ENCODE measurements at places on chromosomes 6 and 20.
A peak's percentile ranks its signal among the peaks of the same experiment; 100 is the strongest.

GRCh38 chr6:130054725-130055124 is 36.3 kb downstream of the L3MBTL3 start:
- DNase-seq, result no peak

DNA sequence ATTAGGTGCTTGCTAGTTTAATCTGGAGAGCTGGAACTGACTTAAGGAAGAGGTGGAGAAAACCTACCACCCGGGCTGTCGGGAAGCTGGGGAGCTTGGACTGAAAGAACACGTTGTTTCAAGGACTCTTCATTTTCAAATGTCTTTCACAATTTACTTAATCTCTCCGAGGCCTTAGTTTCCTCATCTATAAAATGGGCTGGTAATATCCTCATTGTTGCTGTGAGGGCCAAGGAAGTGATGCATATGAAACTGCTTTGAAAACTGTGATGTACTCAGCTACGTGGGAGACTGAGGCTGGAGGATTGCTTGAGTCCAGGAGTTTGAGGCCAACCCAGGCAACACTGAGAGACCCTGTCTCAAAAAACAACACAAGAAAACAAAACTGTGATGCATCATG is 36.7 kb upstream of the NKX2-2 start:
- DNase-seq, result no peak

DNA sequence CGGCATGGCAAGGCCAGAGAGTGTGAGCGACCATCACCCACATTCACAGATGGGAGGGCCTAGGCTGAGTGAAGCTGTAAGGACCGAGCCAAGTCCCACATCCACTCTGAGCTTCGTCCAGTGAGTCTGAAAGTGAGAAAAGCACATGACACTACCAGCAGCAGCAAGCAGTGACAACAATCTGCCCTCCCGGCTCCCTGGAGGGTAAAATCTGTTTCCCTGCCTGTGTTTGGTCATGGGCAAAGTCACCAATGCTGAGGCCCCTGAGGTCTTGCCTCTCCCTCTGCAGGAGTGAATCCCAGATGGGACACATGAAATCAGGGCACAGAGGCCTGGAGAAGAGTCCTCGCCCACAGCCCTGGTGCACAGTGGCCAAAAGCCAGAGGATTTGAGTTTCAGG is 6.4 kb upstream of the CST7 start:
- no peak for DNase-seq

DNA sequence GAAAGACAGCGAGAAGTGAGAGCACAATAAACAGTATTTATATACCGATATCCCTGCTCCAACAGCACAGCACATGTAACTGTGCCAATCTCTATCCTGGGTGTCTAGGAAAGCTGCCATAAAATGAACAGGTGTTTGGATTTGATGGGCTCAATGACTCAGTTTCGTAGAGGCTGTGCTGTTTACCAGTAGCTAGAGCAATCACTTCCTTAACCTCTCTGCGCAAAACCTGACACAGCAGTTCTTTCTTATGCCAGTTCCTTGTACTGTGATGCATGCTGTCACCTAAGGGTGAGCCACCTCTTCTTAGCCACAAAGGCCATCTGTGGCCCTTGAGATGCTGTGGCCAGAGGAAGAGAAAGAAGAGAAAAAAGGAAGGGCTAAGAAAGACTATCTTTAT is 59.3 kb downstream of the SHPRH start:
- no peak for DNase-seq

DNA sequence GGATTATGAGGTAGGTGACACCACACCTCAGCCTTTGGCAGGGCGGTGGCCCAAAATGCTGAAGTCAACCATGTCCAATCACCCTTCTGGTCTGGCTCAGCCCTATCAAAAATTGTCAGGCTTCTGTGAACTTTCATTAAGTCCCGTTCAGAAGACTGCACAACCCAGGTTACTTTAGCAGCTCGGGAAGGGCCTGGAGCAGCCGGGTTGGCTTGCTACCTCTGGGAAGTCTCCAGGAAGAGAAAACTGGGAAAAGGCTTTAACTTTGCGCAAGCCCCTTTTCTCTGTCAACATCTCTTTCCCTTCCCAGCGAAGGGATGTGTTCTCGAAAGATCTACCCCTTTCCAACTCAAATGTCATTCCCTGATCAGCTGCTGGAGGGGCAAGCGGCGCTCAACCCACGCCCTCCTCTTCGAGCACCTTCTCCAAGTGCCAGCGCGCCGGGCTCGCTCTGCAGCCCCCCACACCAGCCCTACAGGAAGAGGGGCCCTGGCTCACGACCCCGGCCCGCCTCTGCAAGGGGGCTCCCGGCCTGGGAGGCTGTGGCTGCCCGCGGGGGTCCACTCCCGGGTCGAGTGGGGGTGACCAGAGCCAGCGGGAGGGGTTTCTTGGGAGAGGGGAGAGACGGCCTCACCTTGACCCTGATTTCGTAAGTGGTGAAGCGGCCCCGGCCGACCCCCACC is 573 bp downstream of the SNX3 start:
- DNase-seq, result peak; percentile 48

DNA sequence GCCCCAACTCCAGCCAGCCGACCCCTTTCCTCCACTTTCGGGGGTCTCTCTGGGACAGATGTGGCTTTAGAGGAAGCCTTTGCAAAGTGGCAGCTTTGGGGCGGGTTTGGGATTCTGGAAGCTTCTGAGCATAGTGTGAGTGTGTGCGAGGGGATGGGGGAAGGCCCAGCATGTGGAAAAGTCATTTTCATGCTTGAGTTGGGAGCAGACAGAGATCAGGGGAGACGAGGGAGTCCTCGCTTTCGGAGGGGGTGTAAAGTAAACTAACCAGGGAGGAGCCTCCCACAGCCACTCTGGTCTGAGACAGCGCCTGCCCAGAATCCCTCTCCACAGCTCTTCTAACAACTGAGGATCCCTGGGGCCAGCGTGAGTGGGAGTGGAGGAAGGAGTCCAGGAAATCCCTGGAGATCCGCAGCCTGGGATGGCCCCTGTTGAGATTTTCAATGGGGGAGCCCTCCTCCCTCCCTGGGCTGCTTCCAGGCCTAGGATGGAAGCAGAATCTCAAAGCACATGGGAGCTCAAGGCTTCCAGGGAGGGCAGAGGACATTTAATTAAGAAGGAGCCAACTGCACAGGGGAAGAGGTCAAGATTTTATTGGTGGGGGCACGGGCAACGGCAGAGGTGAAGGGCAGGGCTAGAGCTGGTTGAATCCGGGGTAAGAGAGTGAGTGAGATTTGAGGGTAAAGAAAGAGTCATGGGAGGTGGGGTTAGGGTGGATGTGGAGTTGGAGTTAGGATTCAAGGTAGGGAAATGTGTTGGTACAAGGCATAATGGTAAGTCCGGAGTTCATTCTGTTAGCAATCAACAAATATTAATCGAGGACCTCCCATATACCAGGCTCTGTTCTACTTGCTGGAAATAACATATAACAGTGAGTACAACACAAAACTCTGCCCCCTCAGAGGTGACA is 102.3 kb upstream of the FOXP4 start:
- DNase-seq, result no peak

DNA sequence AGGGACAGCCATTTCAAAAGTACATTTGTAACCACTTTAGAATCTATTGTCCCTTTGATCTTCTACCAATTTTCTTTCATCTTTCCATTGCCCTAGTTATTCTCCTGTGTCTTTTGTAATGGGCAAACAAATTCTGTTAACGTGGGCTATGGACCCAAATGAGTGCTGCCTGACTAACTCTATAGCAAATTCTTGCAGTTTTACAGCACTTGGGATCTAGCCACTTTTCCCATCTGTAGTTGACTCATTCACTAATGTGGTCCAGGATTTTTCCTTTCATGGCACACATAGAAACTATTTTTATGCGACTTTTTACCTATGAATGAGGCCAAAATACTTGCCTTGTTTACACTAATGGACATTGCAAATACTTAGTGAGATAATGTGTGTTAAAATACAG is 52.0 kb downstream of the GRIK2 start:
- DNase-seq, result peak; percentile 81

DNA sequence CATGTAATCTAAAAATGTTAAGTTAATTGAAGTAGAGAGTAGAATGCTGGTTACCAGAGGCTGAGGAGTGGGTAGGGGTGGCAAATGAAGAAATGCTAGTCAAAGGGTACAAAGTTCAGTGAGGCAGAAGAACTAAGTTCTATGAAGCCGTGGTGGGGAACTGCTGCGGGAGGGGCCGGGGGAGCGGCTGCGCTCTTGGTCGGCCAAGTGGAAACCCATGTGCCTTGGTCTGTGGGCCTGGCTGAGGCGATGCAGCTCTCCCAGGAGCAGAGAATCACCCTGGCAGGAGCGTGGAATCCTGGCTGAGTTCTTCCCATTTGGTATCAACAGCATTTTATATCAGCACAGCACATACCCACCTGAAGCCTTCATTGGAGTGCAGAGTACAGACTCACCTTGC is 22.3 kb downstream of the TTLL2 start:
- no peak for DNase-seq

DNA sequence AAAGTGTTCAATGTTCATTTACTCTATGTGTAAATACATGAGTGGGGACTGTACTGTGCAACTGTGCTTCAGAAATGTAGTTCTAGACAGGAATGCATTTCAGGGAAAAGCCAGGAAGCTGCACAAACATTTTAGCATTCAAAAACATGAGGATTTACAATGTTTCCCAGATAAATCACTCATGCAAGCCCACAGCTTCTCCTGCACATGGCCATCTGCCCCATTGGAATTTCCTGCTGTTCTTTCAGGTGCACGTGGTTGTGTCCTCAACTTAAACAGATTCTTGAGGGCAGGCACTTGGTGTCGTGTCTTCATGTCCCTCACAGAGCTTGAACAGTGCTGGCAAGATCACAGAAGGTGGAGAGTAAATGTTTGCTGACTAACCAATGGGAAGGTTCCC is 101.5 kb downstream of the UNC5CL start:
- peak; percentile 81 for DNase-seq
